ENCODE measurements at places on chromosomes 4 and X. TPM values are rescaled to one million over a fixed set of nuclear protein-coding genes. Genes with fewer than 3 reads are reported as not detected.

GRCh38 chr4:76212851-76213414, 691 bp downstream of the SCARB2 start:
- DNase-seq, result no peak

DNA sequence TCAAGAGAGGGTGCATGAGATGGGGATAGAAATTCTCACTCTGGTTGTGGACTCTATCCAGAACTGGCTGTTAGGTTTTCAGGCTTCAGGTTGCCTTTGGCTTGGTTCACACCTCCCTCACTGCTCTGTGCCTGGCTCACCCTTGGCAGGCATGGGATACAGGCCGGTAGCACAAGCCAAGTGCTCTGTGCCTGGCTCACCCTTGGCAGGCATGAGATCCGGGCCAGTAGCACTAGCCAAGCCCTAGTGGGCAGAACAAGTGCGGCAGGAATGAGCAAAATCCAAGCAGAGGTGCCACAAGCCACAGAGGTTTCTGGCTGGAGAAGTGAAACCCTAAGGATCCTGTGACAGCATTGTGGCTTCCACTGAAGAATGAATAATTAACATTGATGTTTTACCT, 1642.3 kb downstream of the C4orf33 start:
- no peak for DNase-seq

DNA sequence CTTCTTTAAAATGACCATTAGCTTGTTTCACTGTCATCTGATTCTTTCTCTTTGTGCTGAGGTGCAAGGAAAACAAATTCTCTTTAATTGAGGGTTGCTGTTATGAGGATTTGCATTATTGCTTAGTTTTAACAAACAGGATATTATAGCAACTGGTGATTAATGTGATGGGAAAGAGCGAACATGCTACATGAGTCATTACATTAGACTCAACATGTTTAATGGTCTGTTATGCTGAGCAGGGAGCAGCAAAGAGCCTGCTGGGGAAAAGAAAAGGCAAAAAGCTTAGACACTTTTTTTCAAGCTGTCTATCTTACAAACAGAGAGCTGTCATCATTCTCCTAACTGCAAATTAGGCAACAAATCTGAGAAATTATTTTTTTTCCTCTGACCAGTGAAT, 230.5 kb upstream of the LCORL start:
- no peak for DNase-seq

The YY2 gene
- 1.7 TPM for total RNA-seq

The VCX gene
- not detected for total RNA-seq

- DNase-seq, result no peak
Observed at GRCh38 chrX:83819304-83819703, 41.6 kb upstream of the CYLC1 start.

GRCh38 chr4:163271555-163272127, 60.8 kb downstream of the NPY1R start:
- DNase-seq, result no peak

The HPGDS gene
- not detected for total RNA-seq

The IL2 gene
- total RNA-seq, result not detected

DNA sequence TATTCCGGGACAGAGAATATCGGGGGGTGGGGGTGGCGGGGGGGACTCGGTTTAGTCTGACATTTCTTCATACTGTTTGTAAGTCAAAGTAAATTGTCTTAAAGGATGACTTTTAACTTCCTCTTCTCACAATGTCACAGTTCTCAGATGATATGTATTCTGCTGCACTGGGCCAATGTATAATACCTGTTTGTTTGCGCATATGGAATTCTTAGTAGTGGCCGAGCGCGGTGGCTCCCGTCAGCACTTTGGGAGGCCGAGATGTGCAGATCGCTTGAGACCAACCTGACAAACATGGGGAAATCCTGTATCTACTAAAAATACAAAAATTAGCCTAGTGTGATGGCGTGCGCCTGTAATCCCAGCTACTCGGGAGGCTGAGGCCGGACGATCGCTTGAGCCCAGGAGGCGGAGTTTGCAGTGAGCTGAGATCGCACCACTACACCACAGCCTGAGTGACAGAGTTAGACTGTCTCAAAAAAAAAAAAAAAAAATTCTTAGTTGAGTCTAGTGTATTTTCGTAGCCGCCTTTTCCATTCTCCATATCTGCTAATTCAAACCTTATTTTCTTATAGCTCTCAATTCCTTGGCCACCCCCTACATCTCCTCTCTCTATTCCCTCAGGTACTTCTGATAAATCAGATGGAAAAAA, 851 bp downstream of the POLR2B start:
- DNase-seq, result peak; percentile 36

GRCh38 chr4:119690871-119691270, 62.3 kb upstream of the PDE5A start:
- no peak for DNase-seq

- DNase-seq, result no peak
Observed at GRCh38 chr4:159178151-159178546, 75.3 kb downstream of the RAPGEF2 start.

DNA sequence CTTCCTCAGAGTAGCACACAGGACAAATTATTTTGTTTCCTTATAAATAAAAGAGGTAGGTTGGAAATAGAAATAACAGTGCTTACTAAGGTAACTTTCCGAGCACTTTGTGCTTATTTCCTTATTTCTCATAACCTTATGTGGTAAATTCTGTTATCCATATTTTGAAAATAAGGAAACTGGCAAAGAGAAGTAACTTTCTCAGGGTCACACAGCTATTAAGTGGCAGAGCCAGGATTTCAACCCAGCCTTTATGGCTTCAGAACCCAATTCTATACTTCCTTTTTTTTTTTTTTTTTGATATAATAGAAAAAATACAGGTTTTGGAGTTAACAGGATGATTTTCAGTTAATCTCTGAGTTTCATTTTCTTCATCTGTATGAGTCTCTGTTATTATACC, 3.3 kb downstream of the UTP3 start:
- DNase-seq, result no peak

DNA sequence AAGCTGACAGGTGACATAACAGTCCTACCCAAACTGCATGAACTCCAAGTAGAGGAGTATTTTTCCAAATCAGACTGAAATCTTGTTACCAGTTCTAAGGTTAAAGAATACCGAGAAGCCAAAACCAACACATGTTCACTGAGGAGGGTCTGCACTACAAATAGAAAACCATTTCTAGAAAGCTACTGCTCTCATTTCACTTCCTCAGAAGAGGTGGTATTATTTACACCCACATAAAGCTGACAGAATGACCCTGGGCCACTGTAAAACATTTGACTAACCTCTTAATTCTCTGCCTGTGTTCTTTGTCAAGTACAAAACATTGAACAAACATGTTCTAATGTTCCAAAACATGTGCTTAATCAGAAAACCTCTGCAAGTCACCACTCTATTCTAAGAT, 95.8 kb downstream of the IQCM start:
- no peak for DNase-seq

The MAGEA2B gene
- not detected for total RNA-seq

DNA sequence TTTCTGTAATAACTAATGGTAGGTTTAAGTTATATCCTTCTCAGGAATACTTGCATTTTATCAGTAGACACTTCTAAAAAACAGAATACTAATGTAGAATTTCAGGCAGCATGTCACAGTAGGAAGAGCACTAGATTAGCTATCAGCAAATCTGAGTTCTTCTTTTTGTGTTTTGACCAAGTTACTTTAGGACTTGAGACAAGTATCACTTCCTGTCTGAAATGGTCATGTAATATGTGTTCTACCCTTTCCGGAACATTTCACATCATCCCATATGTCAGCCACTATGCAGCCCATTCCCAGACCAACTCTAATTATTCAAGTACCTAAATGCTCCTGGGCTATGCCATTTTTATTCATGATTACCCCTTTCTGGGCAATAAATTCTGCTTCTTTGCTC, 401.8 kb upstream of the RPS6KA3 start:
- DNase-seq, result no peak

- DNase-seq, result peak; percentile 49
Observed at GRCh38 chrX:104335756-104336155, 81.0 kb upstream of the ESX1 start.

DNA sequence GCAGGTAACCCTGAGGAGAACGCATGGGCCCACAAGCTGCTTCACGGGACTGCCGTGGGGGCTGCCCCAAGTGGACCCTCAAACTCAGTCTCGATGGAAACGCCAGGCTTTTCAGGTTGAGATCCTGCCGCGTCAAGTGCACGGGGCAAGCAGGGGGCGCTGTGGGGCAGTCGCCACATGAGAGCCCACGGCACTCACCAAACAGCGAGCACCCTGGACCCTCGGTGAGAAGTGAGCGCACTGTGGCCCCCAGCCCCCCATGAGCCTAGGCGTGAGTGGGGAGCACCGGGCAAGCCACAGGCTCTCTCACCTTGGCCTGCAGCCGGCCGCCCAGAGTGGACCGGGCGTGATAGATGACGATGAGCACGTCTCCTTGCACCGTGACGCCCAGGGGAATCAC, 50.9 kb upstream of the CPLX1 start:
- DNase-seq, result no peak

DNA sequence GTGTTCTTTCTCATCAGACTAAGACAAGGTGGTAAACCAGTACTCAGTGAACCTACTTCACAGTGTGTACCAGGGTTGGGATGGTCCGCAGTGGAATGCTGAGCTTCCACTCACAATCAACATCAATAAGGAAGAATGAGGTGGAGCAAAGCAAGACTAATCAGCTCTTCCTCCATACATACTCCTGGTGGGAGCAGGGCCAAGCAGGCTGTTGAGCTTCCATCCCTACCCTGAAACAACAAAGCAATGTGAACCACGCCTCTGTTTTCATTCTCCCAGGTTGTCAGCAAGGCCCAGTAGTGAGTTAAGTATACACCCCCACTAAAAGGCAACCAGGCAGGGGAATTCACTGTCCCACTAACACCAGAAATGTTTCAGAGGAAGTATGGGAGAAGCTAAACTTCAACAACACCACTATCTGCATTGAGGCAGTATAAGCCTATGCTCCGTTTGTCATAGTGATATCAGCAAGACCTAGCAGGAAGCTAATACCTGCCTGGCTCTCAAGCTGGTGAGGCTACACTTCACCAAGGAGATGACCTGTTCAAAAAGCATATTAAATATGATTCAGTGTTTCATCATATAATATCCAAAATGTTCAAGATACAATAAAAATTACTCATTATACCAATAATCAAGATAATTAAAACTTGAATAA, 109.5 kb downstream of the DDX60 start:
- no peak for DNase-seq

DNA sequence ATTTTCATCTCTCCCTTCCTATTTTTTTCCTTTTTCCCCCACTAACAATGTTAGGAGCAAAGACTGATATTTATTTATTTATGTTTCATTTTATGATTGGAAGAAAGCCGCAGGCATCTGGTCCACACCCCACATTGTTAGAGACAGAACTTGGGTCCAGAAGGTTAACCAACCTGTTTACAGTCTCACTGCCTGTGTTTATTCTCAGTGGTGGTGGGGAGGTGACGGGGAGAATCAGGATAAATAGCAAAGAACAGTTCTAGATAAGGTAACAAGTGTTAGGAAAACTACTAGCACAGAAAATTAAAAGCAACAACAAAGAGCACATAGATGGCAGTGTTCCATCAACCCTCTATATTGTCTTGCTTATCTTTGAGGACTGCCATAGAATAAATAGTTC, 301.7 kb upstream of the DIPK2B start:
- peak; percentile 44 for DNase-seq

The CENPVL2 gene
- not detected for total RNA-seq

The IKBKG gene
- 24.2 TPM for total RNA-seq

- no peak for DNase-seq
Observed at GRCh38 chrX:13430136-13430827, 110.4 kb upstream of the ATXN3L start.

GRCh38 chrX:124217304-124218251, 114.9 kb upstream of the TEX13D start:
- peak; percentile 1 for DNase-seq

DNA sequence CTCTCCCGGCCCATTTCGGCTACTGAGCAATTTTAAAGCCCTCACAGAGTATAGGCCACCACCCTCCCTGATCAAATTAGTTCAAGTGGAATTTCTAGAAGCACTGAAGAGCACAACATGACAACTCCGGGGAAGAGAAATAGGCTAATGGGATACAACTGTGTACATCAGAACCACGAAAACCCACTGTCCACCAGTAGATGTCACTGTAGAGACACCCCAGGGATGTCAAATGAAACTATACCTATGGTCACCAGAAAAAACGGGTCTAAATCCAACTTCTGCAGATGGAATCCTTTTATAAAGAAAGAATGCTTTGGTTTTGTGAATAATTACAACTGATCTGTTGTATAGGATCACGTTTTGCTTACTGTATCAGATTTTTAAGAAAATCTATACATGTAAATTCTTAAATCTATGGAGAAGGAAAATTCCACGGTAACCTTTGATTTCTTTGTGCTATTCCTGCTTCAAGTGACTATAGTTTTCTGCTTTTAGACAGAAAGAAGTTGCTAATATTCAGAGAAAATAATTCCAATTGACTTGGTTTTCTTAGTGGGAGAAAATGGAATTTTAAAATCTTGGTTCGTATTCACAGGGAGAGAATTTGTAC, 29.5 kb upstream of the MAP3K15 start:
- peak; percentile 21 for DNase-seq

GRCh38 chr4:951186-951585, 18.9 kb downstream of the TMEM175 start:
- no peak for DNase-seq

GRCh38 chr4:170025523-170026252, 507 bp downstream of the MFAP3L start:
- DNase-seq, result no peak

DNA sequence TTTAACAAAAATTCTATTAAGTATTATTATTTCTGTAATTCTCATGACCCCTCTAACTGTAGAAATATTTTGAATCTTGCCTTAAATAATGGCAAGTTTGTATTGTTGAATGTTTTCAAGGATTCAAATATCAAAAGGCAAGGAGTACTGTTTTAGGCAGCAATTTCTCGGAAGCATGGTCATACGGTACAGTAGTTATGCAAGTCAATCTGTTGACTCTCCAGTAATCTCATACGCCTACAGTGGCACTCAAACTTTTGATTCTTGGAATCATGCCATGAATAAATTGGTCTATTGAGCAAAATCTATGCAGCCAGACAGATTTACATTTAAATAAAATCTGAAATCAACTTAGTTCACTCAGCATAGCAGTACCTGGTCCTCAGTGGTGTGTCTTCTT, 139.6 kb upstream of the FAM47C start:
- DNase-seq, result no peak

DNA sequence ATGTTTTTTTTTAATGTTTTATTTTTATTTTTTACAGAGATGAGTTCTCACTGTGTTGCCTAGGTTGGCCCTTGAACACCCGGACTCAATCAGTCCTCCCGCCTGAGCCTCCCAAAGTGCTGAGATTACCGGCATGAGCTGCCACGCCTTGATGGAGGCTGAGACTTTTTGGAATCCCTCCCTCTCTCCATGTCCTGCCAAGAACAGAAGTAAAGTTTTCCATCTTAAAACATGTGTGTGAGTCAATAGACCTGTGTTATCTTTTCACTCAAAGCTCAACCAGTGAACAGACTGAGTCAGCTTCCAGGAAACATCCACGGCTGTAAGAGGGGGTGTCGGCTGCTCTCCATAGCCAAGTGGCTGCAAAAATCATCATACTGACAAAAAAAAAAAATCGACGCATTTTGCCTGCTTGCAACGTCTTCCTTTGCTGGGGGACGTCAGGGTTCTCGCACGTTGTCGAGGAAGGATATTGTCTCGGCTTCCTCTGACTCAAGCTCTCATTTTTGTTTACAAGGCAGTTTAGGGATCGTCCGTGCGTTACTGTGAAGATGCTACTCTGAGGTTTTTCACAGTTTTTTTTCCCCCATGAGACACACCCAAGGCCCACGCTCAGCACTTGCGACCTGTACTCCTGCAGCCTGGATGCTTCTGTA, 10.0 kb upstream of the ASMTL start:
- peak; percentile 61 for DNase-seq

Data from SJSA1 (cell line).